ENCODE measurements at places on chromosomes 3 and 15.
A peak's percentile ranks its signal among the peaks of the same experiment; 100 is the strongest.

DNA sequence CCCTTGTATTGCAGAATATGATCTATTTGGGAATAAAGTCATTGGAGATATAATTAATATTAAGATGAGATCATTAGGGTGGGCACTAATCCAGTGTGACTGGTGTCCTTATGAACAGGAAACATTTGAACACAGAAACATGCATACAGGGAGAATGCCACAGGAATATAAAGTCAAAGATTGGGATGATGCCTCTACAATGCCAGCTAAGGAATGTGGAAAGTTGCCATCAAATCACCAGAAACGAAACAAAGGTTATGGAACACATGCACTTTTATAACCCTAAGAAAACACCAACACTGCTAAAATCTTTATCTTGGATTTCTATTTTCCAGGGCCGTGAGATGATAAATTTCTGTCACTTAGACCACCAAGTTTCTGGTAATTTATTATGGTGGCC is 442.4 kb upstream of the BCHE start:
- no peak for DNase-seq

GRCh38 chr3:24278543-24278942 is 216.1 kb downstream of the THRB start:
- DNase-seq = no peak

GRCh38 chr3:113968986-113969385 is 21.2 kb downstream of the ZDHHC23 start:
- no peak for DNase-seq

DNA sequence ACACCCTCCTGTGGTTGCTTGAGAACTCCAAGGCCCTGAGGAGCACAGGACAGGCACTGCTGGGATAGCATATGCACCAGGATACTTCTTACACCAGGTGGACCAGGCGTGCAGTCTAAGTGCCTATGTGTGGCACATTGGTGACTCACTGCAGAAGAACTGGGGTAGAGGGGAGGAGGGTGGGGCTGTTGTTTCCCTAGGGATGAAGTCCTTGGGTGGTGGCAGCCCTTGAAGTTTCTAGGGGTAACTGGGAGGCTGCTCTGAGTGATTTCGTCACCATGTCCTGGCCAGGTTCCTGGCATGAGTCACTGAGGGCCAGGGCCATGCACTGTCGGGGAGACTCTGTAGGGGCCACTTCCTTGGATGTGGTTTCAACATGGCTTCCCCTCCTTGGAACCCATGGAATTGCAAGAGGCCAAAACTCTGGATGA is 15.9 kb downstream of the MYZAP start:
- DNase-seq = no peak

DNA sequence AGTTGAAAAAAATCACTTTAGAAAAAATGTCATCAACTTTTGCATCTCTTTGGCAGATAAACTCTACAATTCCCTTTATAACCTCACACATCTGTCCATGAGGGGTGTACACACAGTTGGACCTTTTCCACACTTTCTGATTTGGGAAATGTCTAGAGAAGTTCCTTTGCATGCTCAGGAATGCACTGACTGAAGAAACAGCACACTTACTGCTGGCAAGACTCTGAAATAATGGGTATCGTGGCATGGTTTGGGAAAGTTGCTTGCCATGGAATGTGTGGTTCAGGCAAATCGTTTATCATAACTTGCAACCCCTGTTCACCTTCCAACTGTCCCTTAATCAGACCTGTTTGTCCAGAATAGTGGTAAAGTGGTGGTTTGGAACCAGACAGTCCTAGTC is 135.3 kb upstream of the TGFBR2 start:
- no peak for DNase-seq

- no peak for DNase-seq
Observed at GRCh38 chr3:45042162-45042561, 16.1 kb downstream of the CLEC3B start.

DNA sequence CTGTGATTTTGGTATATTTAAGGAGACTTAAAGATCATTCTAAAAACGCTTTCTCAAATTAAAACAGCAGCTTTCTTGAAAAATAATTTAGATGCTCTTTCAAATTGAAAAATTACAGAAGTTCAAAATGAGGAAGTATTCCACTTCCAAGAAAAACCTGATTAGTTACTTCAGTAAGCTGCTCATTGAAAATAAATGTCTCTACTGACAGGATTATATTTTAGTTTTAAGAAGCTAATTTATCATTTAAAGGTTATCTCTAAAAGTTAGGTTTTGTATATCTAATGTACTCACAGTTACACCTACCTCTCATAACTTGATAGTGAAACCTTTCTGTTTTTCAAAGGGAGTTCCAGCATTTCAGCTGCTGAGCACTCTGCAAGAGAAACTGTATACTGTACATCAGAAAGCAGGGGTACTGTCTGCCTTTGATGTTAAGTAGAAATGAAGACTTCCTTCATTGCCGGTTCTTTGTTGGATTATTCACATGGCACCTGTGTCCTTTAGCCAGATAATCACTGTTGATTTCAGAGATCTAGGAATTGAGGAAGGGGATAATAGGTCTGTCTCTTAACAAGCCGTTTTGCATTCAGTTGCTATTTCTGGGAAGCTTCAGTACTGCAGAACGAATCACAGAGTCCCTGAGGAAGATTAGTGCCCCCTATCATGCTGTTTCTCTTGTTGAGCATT is 161.6 kb downstream of the TCF12 start:
- DNase-seq = no peak

DNA sequence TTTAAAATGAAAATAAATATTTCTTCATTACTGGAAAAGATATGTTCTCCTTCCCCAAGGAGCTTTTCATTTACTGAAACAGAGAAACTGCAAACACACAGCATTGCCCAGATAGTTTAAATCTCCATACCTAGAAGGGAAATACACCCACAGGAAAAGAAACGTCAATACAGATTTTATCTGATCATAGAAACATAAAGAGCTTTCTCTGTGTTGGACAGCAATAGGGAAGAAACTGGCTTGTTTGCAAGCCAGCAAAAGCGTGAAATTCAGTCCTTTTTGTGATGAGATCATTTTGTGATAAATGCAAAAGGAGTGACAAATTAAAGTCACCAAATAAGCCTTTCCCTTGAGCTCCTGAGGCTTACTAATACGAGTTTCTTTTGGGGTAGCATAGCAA is 398.0 kb downstream of the TIGIT start:
- no peak for DNase-seq

GRCh38 chr15:75149867-75150709 is 51.6 kb upstream of the C15orf39 start:
- DNase-seq = peak; percentile 73

GRCh38 chr3:49602049-49602554 is 47.8 kb downstream of the BSN start:
- no peak for DNase-seq

GRCh38 chr3:183295211-183295610 is 42.2 kb downstream of the B3GNT5 start:
- peak; percentile 23 for DNase-seq

DNA sequence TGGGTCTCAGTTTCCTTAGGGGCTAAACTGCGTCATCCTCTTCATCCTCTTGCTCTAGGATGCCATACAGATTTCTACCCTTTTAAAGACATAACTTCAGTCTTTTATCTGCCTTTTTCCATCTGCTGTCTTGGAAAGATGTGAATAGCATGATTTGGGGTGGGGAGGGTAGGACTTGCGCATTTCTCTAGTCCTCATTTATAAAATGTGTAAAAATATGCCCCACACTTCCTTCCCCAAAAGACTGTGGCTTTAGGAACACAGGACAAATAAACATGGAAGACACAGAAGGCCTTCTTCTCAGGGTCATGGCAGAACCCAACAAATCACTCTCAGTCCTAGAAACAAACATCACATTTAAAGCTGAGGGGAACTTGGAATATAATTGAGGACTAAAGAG is 48.4 kb upstream of the BCL6 start:
- DNase-seq = no peak

- no peak for DNase-seq
Observed at GRCh38 chr3:187042874-187043458, 96.3 kb downstream of the RPL39L start.

GRCh38 chr3:125203731-125204130 is 8.8 kb downstream of the SLC12A8 start:
- DNase-seq = no peak

- no peak for DNase-seq
Observed at GRCh38 chr3:45965253-45965652, 22.0 kb downstream of the CXCR6 start.

DNA sequence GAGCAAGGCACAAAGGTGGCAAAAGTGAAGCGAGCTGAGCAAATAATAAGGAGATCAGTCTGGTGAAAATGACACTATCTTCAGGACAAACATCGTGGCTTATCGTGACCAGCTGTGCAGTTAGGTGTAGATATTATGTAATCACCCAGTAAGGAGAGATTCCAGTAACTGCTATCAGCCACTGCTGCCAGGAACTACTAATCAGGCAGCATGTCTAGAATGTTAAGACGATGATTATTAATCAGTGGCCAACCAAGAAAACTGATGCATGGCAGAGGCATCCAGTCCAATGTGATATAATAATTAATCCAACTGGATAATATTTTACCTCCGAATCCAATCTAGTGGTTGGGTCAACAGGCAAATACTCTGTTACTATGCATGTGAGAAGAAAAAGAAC is 252.7 kb upstream of the ZPLD1 start:
- DNase-seq = peak; percentile 95

DNA sequence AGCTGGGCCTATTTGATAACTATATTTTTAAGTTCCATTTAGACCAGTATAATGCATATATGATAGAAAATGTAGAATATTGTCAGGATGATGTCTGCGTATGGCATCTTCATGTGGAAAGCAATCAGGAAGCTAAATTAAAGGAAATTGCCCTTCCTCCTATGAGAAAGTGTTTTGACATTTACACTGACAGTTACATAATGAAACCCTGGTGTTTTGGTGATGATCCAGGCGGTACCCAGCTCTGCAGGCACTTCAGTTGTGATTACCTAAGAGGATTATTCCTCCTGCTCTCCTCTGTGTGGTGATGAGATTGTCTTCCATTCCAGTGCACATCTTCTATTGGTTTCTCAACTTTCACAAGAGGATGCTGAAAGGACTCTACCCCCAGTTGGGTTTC is 126.5 kb upstream of the MITF start:
- no peak for DNase-seq

DNA sequence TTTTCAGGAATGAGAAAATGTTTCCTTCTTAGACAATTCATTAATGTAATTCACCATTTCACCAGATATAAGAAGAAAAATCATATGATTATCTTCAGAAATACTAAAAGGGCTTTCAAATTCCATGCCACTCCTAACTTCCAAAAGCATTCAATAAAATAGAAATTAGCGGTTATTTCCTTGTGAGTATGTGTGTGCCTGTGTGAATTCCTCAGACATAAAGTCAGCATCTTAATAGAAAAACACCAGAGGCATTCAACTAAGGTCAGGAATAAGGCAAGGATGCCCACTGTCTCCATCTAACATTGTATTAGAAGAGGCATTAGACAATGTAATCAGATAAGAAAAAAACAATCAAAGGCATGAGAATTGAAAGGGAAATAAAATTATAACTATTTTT is 88.4 kb downstream of the PLCH1 start:
- DNase-seq = no peak

GRCh38 chr3:20072422-20072821 is 32.2 kb downstream of the KAT2B start:
- DNase-seq = no peak

DNA sequence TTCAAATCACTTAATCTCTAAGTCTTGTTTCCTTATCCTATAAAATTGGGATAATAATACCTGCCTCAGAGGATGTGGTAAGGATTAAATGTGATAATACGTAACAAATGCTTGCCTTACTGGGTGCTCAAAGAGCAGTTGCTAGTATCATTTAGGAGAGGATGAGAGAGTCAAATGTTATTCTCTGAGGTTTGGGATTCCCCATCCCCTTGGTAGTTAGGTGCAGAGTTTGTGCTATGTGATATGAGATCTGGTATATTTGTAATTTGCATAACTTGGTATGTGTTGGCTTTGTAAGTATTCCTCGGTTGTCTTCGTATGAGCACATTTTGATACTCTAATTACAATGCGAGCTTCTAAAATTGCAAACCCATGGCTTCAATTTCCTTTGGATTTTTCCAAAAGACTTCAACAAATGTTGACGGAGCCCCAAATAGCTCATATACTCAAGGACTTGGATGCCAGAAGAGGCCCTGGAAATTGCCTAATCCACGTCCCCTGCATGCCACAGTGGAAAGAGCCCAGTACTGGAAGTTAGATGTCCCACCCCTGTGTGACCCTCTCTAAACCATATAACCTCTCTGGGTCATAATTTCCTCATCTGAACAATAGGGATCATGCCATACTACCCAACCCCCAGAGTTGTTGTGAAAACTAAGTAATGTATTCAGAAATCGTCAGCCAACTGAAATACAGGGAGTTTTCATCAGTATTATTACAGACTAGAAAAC is 85.0 kb downstream of the FBN1 start:
- DNase-seq = no peak

- DNase-seq = no peak
Observed at GRCh38 chr3:76111808-76112207, 326.5 kb upstream of the ZNF717 start.

GRCh38 chr3:43632269-43632733 is 10.5 kb upstream of the ANO10 start:
- peak; percentile 17 for DNase-seq

DNA sequence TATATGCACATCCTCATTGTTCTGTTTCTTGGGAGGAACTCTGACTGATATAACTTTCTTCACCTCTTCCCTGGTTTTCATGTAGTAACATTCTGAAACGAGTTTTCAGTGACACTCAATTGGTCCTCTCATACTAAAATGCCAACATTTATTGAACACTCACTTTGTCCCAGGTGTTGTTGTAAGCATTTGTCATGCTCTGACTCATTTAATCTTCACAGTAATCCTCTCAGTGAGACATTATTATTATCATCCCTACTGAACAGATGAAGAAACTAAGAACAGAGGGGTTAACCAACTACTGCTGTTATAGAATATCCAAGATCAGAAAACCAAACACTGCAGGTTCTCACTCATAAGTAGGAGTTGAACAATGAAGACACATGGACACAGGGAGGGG is 94.1 kb upstream of the MRPL3 start:
- DNase-seq = no peak

Data from erythroblast (primary cell).